ENCODE measurements at places on chromosomes 2 and 18.

GRCh38 chr2:28681158-28681571 is 70.5 kb upstream of the PPP1CB start:
- DNase-seq = no peak

DNA sequence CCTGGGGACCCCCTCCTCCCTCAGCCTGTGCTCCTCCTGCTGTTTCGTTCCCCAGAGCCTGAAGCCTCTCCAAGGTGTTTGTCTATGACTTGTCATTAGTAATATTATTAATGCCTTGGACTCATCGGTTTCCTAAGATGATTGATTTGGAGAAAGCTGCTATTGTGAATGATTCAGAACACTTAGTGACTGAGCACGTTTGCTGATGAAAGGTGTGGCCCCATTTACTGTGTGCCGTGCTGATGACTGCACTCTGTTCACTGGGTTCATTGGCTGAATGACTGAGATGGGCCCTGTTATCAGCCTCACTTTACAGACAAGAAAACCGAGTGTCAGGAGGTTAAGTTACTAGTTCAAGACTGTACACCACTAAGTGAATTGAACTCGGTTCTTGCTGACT is 111.4 kb downstream of the SPP2 start:
- DNase-seq = no peak

DNA sequence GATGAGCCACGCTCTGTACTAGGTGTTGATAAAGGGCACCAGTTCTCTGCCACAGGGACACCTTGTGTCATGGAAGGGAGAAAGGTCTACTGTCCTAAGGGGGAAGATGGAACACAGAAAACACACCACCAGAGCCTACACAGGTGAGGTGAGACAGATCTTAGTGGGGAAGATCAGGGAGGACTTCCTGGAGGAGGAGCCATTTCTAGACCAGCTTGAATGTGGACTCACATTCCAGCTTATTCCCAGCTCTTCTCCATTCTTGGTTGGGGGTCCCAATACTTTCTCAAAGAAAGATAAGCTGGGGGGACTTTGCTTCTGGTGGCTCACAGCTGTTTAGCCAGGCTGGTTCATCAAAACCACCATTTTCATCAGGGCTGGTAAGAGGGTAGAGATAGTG is 36.2 kb downstream of the EMX1 start:
- DNase-seq = no peak

DNA sequence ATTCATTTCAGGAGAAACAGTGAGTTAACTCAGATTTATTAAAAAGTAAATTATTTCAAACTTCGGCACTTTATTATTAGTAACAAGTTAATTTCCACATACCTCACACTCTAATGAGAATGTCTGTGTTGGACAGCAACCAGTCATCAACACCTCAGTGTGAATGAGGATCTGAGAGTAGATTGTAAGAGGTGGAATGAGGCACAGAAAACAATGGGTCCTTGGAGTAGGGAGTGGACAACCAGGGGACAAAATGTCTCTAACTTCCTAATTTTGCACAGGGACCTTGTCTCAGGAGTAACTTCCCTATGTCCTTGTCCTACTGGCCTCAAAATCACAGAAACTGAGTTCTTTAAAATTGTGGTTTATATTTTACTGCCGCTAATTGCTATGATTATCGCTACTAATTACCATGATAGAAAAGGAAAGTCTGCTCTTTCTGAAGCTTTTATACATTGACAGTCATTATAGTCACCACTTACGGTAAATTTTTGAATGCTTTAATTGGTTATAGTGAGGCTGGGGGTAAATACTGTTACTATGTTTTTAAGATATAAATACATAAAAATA is 82.2 kb upstream of the LRPPRC start:
- no peak for DNase-seq

- DNase-seq = no peak
Measured at GRCh38 chr2:132797556-132797955, 127.6 kb upstream of the LYPD1 start.

DNA sequence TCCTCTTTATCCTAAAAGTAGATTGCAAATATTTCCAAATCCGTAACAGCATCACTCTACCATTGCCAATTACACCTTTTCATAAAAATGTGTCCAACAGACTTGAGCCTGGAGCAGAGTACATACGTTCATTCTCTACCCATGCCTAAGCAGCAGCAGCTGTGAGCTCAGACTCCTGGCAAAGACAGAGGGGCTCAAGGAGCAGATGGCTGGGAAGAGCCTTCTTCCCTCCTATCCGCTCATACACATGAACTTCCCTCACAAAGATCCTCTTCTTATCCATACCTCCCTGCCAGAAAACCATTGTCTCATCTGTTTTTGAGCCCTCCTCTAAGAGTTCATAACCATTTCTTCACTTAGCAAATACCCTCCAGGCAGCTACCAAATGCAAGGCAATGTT is 164.3 kb upstream of the ARL4C start:
- DNase-seq = no peak

DNA sequence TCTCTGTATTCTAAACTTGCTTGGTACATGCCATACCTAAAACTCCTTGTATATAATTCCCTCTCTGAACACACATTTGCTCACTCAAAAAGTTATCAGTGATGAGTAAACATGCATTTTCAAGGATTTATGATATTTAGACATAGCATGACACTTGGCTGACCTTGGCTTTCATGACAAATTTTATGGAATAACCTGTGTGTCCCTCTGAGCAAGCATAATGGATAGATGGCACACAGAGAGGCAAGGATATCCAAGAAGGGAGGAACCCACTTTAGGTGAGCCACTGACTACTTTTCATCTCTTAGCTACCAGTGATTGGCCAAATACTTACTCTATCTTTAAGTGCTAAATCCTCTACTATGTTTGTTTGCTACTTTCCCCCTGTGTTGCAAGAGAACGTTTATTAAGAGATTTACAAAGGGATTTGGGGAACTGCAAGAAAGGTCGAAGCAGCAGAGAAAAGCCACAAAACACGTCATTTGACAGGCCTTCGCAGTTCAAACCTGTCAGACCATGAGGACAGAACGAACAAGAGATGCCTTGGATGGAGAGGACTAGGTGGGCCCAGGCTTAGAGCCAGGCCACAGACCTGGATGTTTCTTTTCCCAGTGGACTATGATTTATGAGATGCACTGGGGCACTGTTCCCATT is 379.9 kb downstream of the NBAS start:
- DNase-seq = no peak

GRCh38 chr2:70831861-70832260 is 3.8 kb downstream of the CD207 start:
- no peak for DNase-seq

- no peak for DNase-seq
Measured at GRCh38 chr2:102072741-102073140, 69.8 kb upstream of the IL1R1 start.

GRCh38 chr2:115635430-115635829 is 1193.0 kb downstream of the DPP10 start:
- DNase-seq = no peak

DNA sequence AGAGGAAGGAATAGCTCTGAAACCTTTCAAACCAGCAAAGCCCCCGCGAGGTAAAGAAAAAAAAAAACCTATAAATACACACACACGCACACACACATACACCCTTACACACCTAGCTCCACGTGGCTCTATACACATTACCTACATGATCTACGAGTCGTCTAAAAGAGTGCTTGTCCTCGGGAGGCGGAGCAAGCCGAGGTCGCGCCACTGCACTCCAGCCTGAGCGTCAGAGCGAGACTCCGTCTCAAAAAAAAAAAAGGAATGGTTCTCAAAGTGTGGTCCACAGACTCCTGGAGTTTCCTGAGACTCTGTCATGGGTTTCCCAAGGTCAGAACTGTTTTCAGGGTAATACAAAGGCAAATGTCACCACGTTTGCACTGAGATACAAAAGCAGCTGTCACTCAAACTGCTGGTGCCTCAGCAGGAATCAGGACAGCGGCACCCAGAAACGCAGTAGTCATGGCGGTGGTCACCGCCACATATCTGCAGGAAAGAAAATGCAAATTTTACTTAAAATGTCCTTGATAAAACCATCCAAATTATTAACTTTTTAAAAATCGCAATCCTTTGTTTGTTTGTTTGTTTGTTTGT is 130.0 kb upstream of the GPC1 start:
- no peak for DNase-seq

DNA sequence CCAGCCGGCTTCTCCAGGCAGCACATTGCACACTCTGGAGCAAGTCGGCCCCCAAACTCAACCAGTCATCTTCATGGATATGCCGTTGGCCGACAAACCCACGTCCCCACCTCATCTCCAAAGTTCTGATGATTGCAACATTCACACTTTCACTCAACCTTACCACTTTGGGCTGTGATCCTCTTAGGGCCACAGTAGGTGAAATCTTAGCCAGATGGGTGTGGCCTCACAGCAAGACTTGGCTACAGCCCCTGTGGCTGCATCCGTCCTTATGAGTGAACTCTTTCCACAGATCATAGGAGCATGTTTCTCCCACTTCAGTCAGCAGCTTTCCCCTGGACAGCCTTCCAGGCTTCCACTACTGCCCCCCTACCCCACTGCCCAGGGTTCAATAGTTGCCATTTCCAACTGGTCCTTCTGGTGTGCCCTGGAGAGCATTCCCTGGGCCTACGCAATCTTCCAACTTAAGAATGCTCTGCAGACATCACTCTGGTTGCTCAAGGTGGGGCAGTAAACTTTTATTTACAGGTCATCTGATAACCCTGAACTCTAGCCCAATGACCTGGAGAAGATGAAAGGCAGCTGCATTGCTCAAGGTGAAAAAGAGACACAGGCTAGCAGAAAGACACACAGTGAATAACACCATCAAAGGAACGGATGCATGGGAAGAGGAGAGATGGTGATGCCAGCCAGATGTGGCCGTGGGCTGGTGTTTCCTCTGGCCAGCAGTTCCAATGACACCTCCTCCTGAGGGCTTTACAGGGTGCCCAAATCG is 34.5 kb downstream of the ARL4C start:
- no peak for DNase-seq

- no peak for DNase-seq
Measured at GRCh38 chr2:170587117-170587516, 128.0 kb upstream of the SP5 start.

- DNase-seq = peak; percentile 39
Measured at GRCh38 chr2:71804281-71804751, 343.3 kb downstream of the CYP26B1 start.
